ENCODE measurements at places on chromosomes 4 and X.

DNA sequence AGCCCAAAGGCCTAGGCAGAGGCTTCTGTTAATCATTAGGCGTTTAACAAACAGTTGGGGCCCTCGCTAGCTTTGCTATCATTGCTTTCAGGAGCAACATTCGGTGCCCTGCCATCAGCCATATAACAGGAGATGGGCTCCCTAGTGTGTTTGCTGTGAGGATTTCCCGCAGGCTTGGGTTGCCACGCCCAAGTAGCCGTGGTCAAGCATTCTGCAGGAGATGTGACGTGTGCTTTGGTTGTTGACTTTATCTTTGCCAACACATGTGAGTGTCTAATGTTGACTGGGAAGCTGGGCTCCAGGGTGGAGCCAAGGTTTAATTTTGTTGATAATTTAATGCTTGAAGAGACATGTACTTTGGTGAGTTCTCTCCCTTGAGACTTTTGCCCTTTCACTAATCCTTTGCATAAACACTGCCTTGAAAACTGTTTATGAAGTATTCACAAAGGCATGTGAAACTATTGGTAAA lies 184.6 kb upstream of the KIT start:
- DNase-seq: no peak

- DNase-seq: no peak
Observed at GRCh38 chr4:74545448-74545847, 100.5 kb downstream of the AREG start.

DNA sequence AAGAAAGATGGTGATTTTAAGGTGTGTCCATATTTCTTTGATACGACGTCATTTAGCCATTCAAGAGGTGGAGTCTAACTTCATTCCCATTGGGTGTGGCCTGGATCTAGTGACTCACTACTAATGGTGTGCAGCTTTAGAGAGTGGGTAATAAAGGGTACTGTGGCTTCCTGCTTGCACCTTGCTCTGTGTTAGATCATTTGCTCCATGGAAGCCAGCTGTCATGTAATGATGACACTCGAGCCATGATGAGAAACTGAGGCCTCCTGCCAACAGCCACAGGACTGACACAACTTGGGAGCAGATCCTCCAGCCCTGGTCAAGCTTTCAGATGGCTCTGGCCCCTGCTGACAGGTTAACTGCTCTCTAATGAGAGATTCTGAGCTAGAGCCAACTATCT lies 82.0 kb downstream of the UNC5C start:
- no peak for DNase-seq

DNA sequence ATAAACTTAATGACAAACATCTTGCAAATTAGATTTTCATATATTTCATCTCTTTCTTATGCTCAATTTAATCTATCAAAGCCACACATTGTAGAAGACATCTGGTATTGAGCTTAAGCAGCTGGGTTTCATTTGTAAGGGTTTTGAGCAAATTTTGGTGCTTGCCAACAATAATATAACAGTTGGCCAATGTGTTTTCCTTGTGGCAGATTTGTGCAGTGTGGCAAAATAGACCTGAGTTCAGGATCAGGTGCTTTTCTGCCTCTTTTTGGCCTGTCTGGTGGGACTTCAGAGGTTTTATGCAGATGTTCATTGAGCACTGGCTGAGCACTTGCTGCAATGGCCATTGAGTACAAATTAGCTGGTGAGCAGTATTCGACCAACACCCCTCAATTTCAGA lies 301.9 kb downstream of the BMPR1B start:
- no peak for DNase-seq

GRCh38 chr4:18954538-18954937 lies 933.0 kb upstream of the LCORL start:
- no peak for DNase-seq

GRCh38 chrX:31371956-31372355 lies 300.1 kb upstream of the FTHL17 start:
- DNase-seq: no peak

- DNase-seq: no peak
Observed at GRCh38 chr4:16029262-16029661, 54.6 kb downstream of the PROM1 start.

DNA sequence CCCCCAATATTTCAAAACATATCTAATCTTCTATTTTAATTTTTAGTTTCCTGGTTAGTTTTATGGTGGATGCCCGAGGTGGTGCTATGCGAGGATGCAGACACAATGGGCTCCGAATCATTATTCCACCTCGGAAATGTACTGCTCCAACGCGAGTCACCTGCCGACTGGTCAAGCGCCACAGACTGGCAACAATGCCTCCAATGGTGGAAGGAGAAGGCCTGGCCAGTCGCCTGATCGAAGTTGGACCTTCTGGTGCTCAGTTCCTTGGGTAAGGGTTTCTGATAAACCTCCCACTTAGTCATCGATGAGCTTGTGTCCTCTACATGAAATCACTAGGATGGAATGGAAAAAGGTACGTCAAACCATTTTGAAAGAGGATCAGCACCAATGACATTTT lies 280.7 kb downstream of the ANK2 start:
- no peak for DNase-seq

- no peak for DNase-seq
Observed at GRCh38 chr4:174505007-174505406, 17.3 kb downstream of the HPGD start.

DNA sequence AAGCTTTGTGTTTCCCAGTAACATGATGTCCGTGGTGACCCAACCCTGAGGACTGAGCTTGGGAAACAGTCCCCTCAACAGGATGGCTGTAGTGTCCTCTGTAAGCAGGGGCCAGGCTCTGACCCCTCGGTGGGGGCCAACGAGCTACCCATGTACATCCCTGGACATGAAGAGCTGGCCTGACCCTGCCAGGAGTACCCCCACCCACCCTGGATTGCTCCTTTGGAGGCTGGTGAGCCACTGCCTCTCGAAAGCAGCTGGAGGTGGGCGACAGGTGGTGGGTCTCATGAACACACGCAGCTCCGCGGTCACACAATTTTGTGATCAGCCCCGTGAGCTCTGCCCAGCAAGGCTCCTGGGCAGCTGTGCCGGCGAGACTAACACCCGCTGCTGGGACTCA lies 33.5 kb downstream of the NSG1 start:
- no peak for DNase-seq

GRCh38 chr4:186854256-186854655 lies 130.6 kb upstream of the FAT1 start:
- no peak for DNase-seq

DNA sequence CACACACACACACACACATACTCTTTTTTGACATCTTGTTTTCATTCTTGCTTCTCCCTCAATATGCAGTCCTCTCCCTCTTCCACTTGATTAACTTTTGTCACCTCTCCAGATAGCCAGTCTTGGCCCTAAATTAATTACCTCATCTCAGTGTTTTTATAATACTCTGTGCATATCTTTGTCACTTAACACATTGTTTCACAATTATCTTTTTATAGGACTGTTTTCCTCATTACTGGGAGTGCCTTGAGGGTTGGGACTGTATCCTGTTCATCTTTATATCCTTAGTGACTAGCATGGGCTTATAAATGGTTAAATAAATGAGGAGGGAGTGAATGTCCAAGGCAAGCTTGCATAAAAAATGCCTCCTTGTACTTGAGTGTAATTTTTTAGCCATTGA lies 33.1 kb downstream of the SYNPO2 start:
- no peak for DNase-seq

GRCh38 chrX:133953785-133954355 lies 31.5 kb downstream of the GPC3 start:
- DNase-seq: no peak

GRCh38 chr4:21447301-21448054 lies 501.1 kb downstream of the KCNIP4 start:
- DNase-seq: no peak

DNA sequence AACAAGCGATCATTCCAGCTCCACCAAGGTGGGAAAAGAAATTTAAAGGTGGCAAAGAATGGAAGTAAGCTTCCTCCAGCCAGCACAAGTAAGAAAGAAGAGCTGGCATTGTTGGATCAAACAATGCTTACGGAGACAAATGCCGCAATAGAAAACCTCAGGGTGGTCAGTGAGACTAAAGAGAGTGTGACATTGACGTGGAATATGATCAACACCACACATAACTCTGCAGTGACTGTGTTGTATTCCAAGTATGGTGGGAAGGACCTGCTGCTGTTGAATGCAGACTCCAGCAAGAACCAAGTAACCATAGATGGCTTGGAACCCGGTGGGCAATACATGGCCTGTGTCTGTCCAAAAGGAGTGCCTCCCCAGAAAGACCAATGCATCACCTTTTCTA lies 22.2 kb downstream of the LRIT3 start:
- DNase-seq: no peak

DNA sequence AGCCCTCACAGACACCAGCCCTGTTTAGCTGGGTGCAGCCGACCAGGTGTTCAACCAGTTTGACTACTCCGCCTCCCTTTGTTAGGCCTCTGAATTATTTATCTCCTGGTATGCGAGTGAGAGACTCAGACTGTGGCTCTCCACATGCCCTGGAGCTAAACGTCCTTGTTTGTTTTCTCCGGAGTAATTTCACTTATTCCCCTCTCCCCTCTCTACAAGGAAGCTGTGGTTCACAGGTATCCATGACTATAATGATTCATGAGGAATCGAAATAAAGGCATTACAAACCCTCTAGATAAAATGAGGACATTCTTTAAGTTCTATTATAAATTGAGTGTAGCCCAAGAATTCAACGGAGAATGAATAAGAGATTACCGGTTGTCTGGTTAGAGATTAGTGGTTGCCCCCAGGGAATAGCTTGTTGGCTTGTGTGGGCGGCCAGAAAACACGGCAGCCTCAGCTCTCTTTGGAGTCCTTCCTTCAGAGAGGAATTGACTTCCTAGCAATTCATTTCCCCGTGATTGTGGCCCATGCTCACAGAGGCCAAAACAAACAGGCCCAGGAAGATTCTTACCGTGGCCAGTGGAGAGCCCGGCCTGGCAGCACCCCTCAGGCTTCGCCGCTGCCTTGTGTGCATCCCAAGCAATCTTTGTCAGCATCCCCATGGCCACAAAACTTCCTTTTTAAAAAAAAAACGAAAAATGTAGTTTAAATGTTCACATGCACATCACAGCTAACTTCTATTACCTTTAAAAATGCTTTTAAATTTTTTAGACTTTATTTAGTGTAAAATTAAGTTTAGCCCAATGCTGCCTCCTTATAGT lies 60.2 kb upstream of the CBR4 start:
- no peak for DNase-seq

DNA sequence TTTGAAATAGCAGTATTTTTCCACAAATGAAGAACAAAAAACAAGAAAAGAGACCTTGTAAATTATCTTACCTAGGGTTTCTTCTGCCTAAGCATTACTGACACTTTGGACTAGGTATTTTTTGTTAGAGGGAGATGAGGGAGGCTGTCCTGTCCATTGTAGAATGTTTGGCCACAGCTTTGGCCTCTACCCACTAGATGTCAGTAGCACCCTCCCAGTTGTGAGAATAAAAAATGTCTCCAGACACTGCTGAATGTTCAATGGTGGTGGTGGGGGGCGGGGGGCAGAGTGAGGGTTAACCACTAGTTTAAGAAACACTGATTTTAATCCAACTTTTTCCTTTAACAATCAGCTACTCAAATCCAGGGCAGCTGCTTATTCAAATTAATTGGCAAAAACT lies 25.8 kb downstream of the OTUD4 start:
- no peak for DNase-seq

DNA sequence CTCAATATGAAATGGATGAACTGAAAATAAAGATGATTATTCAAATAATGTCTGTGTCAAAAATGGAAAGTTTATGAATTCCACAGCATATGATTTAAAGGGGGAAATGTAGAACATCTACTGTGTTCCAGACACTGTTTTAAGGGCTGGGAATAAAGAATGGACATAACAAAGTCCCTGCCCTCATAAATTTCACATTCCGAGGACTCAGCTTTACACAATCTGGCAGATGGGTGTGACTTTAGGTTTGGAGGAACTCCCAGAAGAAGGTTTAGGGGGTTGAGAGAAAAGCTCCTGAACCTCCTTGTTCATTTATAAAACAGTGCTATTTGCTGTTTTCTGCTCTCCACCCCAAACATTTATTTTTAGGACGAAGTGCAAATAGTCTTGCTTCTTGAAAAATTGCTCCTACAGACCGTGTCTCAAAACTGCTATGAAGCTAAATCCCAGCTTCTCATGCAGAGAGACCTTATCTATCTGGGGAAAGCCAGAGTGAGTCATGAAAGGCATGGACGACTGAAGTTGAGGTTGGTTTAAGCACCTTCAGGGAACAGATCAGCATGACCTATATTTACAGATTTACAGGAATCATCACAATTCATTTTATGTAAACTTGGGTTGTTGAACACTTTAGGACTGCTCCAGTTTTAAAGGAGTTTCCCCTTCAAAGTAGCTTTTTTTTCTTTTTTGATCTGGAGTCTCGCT lies 184.3 kb downstream of the HS6ST2 start:
- no peak for DNase-seq

- no peak for DNase-seq
Observed at GRCh38 chrX:137566746-137567679, 1.1 kb downstream of the ZIC3 start.

GRCh38 chr4:165905405-165906027 lies 32.5 kb downstream of the TLL1 start:
- DNase-seq: no peak

GRCh38 chrX:73799888-73800287 lies 236.9 kb downstream of the CHIC1 start:
- no peak for DNase-seq

DNA sequence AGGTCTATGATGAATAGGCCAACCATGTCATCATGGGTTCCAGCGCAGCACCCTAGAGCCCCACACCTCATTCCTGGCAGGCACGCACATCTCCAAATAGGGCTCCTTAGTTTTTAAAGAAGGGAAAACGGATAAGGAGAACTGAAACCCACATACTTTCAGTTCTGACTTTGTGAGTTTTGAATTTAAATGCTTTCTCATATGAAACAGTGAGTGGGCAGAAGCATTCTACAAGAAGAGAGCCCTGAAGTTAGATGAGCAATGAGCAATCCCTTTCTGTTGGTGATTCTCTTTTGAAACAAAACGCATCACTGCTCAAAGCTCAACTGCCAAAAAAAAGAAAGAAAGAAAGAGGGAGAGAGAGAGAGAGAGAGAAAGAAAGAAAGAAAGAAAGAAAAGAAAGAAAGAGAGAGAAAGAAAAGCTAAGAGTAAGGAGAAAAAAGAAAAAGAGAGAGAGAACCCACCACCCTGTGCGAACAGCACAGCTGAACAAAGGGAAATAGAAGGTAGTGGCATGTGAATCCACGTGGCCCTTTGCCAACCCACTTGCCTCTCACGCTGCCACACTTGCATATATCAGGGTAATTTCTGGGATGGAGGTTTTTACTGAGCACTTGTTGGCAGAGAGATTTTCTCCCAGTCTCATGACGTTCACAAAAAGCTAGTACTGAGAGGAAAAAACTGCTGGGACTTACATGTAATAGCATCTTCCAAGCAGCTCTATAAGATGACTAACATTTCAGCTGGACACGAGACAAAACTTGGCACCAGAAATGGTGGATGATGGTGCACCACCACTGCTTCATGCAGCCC lies 31.0 kb downstream of the TMSB4X start:
- DNase-seq: no peak

DNA sequence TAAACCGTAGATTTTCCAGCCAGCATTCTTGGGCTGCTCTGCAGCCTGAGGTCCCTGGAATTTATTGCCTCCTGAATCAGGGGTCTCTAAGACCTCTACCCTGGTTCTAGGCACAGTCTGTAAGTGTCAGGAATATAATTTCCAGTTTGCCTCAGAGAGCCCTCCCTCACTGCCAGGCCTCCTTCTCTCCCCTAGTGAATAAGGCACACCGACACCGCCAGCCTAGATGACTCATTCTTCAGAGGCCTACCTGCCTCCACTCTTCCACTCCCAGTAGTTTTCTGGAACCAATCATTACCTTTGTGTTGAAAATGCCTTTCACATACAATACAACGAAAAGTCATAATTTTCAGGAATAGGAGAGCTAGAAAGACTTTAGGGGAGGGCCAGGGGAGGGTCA lies 50.3 kb upstream of the ARHGEF9 start:
- DNase-seq: no peak
